NAMALWA (cell line): ENCODE measurements at places on chromosomes 7 and 10.

DNA sequence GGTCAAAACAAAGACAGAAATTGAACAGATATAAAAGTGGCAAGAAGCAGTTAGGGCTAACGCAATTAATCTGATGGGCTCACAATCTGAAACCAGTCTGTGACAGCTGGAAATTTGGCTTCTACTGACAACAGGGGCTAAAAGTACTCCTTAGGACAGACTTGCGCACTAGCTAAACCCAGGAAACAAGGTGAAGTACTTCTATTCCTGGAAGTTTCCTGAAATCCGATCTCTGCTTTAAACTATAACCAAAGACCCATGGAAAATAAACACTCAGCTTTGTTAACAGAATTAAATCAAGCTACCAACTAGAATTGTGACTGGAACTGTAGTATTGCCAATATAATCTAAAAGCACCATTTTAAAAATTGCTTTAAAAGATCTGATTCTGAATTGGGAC, 520.2 kb upstream of the ZWINT start:
- no peak for DNase-seq

DNA sequence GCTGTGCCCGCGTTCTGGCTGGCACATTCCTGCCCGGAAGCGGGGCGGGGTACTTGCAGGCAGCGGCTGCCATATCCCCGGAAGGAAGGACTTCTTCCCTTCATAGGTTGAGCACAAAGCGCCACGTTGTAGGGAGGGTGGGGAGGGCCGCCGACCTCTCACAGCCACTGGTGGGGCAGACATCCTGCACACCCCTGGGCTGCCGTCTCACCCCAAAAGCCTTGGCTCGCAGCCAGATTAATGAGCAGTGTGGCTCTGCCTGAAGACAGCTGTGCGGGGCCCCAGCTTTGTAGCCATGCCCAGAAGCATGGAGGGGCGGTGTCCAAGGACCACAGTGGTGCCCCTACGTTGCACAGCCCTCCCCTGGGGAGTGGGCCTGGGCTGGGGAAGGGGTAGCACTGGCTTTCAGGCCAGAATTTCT, 54.3 kb upstream of the DPYSL4 start:
- DNase-seq = peak; percentile 59

- no peak for DNase-seq
Measured at GRCh38 chr7:94706996-94707740, 51.2 kb upstream of the SGCE start.

- DNase-seq = no peak
Measured at GRCh38 chr10:52455098-52455497, 141.0 kb downstream of the DKK1 start.

GRCh38 chr7:74292757-74293576, 3.8 kb downstream of the CLIP2 start:
- no peak for DNase-seq

- no peak for DNase-seq
Measured at GRCh38 chr7:58086871-58087535, 637.0 kb downstream of the ZNF716 start.

GRCh38 chr10:11874568-11875493, 51.7 kb downstream of the PROSER2 start:
- DNase-seq = no peak

GRCh38 chr7:70135656-70136055, 537.4 kb downstream of the AUTS2 start:
- no peak for DNase-seq

DNA sequence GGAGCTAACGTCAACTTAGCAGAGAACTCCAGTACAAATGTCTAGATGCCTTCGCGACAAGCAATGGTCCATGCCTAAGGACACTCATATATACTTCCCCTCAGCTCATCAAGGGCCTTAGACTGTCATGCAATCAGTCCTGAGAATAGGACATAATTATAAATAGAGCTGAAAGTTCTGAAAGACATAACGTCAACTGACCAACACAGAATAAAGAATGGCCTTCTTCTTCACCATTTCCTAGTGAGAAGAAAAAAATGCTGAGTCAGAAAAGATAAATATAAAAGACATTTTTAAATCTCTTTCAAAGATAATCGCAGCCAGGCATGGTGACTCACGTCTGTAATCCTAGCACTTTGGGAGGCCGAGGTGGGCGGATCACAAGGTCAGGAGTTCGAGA, 83.2 kb downstream of the ARMH3 start:
- no peak for DNase-seq

DNA sequence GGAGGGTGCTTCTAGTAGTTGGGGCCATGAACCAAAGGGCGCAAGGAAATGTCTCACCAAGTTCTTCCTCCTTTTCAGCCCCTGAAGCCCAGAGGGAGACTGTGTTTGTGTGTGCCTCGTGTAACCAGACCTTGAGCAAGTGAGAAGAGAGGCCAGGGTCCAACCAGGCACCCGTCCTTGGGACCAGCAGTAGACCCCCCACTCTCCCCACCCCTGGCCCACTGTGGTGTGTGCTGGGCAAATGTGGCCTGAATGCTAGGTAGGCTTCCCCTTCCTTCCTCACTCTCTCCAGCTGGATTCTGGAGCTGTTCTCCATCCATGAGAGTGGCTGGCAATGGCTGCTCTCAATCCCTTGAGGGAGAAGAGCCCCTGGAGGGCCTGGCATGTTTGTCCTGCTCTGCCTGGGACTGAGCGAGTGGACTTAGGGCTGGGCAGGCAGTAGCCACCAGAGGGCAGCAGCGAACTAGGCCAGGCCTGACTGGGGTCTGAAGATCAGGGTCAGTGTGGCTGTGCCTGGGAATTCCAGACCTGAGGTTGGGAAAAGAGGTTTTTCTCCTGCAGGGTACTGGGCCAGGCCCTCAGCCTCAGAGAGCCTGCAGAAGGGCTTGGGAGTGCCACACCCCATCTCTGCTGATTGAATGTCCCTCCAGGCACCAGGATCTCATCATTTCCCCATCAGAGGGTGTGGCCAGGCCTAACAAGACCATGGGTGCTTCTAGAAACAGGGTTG, 12.5 kb downstream of the SFRP5 start:
- DNase-seq = peak; percentile 56

DNA sequence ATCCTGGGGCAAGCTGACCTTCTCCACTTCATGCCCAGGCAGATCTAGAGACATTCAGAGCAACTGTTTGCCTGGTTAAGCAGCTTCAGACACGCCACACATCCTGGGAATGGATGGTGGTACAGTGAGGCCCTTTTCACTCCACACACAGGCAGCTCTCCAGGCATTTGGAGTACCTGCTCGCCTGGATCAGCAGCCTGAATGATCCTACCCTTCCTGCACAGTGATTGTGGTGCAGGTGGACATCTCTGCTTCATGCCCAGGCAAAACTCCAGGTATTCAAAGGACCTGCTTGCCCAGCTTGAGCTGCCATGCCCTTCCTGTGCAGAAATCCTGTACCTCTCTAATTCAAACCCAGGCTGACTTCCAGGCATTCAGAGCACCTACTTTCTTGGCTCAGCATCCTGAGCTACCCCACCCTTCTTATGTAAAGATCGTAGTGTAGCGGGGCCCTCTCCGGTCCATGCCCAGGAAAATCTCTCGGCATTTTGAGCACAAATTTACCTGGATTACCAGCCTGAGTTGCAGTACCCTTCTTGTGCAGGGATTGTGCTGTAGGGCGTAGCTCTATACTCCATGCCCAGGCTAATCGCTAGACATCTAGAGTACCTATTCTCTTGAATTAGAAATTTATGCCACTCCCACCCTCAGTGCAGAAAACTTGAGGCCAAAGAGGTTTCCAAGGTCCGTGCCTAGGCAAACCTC, 972.8 kb downstream of the ANKRD7 start:
- DNase-seq = no peak

- DNase-seq = no peak
Measured at GRCh38 chr7:4178916-4179687, 503.0 kb upstream of the FOXK1 start.

GRCh38 chr10:374354-374753, 239.1 kb downstream of the ZMYND11 start:
- DNase-seq = no peak

- no peak for DNase-seq
Measured at GRCh38 chr10:106917452-106918055, 247.0 kb downstream of the SORCS1 start.

DNA sequence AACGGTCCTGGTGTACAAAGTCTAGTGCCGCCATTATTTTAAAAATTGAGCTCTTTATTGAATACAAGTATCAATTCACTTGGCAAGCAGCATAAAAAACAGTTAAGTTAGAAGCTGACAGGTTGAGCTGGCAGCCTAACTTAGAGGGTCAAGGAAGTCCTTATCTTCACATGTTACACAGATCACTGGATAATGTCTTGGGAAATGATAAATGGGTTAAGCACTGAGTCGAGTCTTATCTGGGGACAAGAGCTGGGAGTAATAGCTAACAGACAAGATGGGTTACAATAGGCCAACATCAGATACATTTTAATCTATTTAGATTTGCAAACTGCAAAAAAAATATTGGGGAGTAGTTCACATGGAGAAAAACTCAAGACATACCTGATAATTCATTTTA, 34.2 kb downstream of the SLC18A2 start:
- DNase-seq = no peak

GRCh38 chr10:122462533-122463465, 1.4 kb downstream of the HTRA1 start:
- no peak for DNase-seq

DNA sequence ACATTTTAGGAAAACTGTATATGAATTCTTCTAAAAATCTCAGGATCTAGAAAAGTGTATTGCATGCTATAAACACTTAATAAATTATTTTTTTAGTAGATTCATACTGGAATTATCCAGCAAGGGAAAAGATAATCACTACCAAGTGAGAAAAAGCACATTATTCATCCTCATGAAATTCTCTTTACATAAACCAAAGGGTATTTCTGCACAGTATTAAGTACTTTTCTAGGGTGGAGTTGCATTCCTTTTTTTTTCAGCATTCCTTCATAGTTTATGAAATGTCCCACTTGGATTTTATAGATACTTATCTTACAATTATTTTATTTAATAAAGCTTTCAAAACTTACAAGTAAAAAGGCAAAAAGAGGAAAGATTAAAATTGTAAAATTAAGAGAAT, 403.3 kb downstream of the HGF start:
- no peak for DNase-seq

DNA sequence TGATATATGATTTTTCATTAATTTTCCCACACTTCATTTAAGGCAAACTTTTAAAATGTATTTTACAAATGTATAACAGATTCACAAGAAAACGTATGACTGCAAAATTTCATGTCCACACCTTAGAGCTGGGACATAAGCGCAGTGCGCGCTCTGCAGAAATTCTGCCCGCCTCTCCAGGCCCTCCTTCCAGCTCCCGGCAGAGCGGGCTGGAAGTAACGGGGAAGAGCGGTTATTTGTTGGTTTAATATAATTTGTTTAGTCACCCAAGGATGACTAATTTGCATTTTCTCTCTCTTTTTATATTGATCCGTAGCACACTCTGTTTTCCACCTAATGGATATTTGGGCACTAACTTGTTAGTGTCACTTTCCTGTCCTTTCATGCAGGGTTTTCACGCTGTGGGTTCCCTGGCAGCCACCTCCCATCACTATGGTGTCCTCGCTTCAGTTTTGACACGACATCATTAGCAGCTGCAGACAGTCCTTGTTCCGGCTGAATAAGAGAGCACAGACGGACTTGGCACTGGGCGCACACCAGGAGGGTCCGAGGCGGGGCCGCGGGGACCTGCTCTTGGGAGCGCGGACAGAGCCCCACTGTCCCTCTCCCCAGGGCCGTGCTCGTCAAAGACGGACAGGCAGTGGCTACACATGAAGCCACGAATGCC, 129.2 kb upstream of the SEC61G start:
- DNase-seq = no peak

- no peak for DNase-seq
Measured at GRCh38 chr10:28595613-28596012, 62.7 kb downstream of the WAC start.

GRCh38 chr10:84331091-84331490, 2.7 kb downstream of the CCSER2 start:
- DNase-seq = no peak

DNA sequence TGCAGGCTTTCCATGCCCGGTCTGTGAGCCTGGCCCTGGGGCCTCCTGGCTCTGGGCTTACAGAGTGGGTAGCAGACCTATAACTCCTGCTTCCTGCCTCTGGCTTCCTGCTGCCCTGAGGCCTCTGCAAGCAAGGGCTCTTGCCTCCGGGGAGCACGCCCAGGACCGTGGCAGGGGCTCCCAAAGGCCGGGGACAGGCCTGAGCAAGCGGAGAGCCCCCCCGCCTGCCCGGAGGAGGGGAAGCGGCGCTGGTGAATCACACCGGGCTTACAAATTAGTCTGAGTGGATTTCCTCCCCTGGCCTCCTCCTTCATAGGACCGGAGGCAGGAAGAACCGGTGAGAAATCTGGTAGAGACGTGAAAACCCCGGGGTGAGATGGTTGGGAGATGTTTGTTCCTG, 1.5 kb upstream of the MYL10 start:
- DNase-seq = no peak

- DNase-seq = no peak
Measured at GRCh38 chr10:29881336-29881771, 178.0 kb downstream of the JCAD start.

DNA sequence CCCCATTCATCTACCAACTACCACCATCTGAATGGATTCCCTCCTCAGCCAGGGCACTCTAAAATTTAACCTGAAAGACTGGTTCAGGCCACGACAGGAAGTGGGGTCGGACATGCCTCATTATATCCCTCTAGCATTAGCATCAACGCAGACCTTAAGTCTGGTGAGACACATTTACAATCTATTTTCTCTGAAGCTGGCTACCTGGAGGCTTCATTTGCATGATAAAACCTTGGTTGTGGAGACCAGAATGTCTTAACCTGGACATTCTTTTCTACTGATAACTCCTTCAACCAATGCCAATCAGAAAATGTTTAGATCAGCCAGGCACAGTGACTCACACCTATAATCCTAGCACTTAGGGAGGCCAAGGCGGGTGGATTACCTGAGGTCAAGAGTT, 42.3 kb downstream of the SVOPL start:
- DNase-seq = no peak

DNA sequence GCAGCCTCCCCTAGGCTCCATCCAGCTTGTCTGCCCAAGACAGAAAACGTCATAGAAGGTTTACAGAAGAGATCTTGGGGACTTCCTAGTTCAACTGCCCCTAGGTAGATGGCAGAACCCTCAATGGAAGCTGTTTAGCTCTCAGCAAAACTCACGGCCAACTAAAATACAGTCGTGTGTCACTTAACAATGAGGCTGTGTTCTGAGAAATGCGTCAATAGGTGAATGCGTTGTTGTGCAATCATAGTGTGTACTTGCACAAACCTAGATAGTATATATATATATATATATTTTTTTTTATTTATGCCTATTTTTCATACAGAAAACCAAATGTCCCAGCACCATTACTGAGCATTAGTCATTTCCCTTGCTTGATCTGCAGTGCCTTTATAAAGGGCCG, 100.4 kb upstream of the SH2B2 start:
- no peak for DNase-seq

- DNase-seq = no peak
Measured at GRCh38 chr7:159119026-159119741, 25.5 kb downstream of the VIPR2 start.
